ENCODE measurements at places on chromosomes 4 and X.

GRCh38 chr4:184573701-184574100 is 75.5 kb downstream of the CASP3 start:
- DNase-seq = no peak

DNA sequence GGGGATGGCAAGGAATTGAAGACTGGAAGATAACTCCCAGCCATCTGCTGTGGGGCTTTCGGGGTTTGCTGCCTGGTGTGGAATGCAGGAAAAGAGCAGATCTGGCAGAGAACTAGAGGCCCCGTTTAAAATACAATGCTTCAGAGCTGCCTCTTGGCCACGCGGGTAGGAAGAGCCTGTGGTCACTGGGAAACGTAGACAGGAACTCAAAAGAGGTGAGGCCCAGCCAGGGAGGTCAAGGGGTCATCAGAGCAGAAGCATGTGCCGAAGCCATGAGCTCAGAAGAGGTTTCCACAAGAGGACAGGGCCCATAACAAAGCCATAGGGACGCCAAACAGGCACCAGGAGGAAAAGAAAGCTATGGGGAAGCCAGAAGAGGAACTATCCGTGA is 14.5 kb upstream of the STS start:
- no peak for DNase-seq

- no peak for DNase-seq
These were observed 798.1 kb downstream of the PDHA2 start for GRCh38 chr4:96637971-96638412.

DNA sequence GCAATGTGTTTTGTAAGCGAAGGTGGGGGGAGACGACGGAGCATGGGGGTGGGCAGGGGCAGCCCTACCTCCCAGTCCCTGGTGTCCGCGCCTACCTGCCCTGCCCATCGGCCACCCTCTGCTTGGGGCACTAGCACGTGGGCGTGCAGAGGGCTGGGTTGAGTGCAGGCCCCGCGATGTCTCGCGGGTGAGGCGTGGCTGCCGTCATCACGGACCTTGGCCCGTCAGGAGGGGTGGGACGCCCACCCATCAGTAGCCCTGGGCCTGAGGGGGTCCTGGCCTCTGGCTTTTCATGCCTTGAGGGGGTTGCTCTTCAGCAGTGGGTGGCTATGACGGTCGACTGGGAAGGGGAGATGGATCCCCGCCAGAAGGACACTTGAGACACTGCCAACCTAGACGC is 36.1 kb upstream of the GEMIN8 start:
- DNase-seq = no peak

GRCh38 chrX:140804292-140804691 is 94.7 kb downstream of the LINC00632 start:
- no peak for DNase-seq

DNA sequence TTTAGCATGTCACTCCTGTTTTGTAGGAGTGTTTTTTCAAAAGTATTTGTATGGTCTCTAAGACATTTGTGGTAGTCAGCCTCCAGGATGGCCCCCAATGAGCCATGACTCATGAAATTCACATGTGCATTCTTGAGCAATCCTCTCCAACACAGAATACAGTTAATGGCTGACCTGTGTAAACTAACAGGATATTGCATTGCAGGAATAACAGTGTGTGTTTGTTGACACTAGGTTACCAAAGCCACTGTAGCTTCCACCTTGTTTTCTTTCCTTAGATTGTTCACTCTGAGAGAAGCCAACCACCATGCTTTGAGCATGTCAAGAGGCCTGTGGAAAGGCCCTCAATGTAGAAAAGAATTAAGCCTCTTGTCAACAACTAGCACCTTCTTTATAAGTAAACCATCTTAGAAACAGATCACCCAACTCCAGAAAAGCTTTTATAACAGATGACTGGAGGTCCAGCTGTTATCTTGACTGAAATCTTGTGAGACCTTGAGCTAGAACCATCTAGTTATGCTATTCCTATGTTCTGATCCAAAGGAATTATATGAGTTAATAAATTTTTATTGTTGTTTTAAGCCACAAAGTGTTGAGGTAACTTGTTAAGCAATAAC is 28.5 kb downstream of the TBCK start:
- DNase-seq = no peak

DNA sequence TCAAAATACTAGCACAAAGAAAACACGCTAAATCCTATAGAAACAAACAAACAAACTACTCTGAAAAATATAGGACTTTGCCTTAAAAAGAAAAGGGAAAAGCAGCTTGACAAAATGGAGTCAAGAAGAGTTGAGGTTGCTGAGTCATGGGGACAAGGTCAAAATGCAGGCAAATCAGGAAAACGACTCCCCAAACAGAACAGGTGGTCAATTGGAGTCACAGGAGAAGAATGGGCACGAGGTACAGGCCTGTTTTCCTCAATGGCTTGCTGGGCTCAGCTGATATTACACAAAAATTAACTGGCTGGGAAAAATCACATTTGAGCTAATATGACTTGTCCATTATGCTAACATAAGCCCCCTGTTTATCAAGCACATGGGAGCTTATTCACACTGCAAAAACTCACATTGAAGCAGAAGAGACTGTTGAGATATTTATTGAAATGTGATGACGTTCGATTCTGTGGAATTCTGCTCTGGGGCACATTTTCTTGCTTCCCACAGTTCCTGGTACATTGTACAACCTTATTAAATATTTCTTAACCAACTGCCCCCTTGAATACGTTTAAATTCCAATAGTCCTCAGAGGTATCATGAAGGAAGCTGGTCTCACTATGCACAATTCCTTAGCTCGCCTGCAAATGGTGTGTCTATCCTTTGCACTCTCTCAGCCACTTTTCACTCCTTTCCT is 1622.1 kb downstream of the STIM2 start:
- DNase-seq = no peak

DNA sequence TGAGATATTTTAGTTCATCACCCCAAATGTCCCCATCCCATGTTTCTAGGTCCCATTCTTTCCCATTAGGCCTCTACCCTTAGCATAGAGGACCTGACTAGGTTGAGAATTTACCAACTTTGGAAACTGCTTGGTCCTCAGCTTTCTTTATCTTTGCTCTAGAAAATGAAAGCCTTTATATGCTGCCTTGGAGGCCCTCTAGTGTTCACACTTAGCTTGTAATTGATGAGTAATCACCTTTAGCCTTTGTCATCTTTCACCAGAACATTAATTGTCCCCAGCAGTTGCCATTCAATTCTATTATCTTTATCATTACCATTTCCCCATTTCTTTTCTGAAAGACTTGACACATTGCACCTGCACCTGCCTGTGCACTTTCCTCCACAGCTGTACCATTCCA is 589.2 kb upstream of the NR3C2 start:
- no peak for DNase-seq

DNA sequence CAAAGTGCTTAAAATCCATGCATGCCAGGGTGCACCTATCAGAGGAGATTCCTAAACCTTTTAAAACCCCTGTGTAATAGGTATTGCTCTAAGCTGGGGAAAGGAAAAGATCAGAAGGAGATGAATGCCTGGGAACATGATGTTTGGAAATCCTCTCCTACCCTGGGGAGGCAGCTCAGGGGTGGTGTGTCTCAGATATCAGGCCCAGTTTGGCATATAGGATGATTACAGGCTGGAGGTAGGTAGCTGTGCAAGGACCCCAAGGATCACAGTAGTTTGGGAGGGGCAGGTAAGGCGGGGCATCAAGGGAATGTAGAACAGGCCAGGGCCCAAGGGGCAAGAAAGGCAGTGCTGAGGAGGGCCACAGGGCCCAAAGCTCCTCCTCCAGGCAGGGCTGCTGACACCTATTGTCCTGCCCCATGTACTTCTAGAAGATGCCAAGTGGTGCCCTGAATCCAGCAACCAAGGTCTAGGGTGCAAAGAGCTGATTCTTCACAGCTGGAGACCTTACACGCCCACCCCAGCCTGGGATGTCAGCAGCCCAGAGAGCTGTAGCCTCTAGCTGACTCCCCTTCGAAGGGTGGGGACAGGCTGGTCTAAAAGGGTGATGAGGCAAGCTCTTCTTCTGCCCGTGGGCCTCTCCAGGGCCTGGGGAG is 17.6 kb downstream of the SASH3 start:
- DNase-seq = no peak

- no peak for DNase-seq
These were observed 36.3 kb downstream of the ING2 start for GRCh38 chr4:183541010-183541751.

- DNase-seq = no peak
These were observed 25.9 kb downstream of the PGM2 start for GRCh38 chr4:37852376-37852775.

DNA sequence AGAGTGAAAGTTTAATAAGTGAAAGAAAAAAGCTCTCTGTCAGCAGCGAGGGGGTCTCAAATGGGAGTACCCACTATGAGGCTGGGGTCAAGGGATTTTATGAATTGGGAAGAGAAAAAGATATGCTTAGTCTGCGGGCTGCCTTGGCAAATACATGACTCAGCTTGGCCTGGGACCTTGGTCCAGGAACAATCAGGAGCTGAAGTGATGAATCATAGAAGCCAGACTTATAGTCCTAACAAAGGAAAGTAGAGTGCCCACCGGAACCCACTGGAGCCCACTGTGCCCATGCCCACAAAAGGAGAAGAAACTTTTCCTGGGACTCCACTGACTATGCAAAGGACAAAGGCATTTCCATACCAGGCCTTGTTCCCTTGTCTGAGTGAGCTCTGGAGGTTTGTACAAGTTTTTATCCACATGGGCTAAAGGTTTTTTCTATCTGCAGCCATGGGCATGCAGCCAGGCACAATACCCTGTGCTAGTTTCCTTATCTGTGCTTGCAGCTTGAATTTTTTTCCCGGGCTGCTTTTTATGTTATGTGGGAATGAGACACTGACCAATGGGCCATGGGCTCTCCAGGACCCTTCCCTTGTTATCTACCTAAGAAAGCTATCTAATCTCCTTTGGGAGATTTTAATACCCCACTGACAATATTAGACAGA is 201.7 kb downstream of the FAM133A start:
- DNase-seq = no peak

DNA sequence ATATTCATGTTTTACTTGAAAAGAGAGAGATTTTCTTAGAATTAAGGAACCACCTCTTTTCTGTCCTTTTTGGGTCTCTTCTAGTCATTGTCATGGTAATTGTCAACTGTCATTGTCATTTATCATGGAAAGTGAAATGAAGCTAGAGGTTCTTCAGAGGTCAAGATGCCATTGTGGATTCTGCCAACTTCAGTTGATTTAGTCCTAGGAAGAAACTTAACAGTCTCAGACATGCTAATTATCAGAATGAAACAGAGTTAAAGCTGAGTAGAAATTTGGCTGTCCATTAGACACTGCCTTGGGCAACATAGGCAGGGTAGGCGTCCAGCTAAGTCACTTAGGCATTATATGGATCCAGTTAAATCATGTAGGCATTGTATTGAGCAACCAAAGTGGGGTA is 796.1 kb upstream of the ADGRL3 start:
- no peak for DNase-seq

DNA sequence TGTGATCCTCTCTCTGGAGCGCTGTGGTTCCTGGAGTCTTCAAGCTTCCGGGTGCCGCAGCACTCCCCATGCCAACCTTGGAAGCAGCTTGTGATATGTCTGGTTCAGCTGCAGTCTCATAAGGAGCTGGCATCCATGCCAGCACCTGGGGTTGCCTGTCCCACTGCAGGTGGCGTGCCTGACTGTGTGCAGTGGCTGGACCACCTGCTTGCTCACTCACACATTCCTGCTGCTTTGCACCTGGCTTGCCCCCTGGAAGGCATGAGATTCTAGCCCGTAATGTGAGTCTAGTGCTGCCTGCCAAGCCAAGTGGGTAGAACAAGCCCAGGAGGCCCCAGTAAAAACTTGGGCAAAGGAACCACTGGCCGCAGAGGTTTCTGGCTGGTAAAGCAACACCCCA is 687.2 kb upstream of the AADAT start:
- no peak for DNase-seq

- no peak for DNase-seq
These were observed 134.4 kb downstream of the AFF1 start for GRCh38 chr4:87069037-87069742.

DNA sequence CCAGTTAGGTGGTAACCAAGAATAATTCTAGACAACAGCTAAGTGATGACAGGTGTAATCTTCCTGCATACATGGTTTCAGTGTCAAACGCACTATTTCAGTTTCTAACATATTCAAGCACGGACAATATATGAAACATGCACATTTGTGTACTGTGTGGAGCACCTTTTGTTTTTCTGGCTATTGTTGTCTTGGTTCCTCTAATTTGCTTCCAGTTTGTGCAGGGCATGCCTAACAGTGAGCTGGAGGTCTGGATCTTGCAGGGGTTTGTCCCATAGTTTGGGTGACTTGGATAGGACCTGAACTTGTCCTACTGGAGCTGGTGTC is 70.5 kb upstream of the TBC1D9 start:
- DNase-seq = no peak

DNA sequence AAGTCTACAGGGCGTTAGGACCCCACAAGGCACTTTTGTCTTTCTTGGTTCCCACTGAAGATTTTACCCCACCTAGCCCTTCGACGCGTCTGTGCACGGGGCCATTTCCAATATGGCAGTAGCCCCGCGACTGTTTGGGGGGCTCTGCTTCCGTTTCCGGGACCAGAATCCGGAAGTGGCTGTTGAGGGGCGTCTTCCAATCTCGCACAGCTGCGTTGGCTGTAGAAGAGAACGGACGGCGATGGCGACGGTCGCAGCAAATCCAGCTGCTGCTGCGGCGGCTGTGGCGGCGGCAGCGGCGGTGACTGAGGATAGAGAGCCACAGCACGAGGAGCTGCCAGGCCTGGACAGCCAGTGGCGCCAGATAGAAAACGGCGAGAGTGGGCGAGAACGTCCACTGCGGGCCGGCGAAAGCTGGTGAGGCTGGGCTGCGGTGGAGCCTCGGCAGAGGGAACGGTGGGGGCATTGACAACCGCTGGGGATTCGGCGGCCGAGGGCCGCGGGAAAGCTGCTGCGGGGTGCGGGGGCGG is at the start of gene USP11:
Gene USP11, plus strand, starts transcription at position 207 of the 530 bp plus-strand sequence. Its CDS starts 35 bp downstream, at position 242.
- DNase-seq = no peak

DNA sequence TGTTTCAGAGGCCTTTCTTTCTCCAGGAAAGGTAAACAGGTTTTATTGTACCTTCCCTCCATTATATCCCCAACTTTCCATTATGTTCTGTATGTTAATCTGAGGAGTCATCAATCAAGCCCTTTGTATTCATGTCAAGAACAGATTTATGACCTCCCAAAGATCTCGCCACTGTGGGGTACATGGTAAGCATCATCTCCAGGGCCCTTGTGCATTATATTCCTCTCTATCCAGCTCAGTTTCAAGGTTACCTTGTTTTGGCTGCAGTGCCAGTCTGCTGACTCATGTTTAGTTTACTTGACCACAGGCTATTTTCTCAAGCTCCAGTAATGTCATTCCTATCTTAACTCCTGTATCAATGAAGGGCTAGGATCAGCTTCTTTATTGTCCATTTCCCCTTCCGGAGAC is 125.1 kb upstream of the FRMPD4 start:
- no peak for DNase-seq
